Stimulated activated CD4-positive, alpha-beta T cell treated with anti-CD3 and anti-CD28 coated beads, Interleukin-2, amount 100 ng/mL, for 24 hours (primary cell): ENCODE measurements at places on chromosomes 5 and 9.

DNA sequence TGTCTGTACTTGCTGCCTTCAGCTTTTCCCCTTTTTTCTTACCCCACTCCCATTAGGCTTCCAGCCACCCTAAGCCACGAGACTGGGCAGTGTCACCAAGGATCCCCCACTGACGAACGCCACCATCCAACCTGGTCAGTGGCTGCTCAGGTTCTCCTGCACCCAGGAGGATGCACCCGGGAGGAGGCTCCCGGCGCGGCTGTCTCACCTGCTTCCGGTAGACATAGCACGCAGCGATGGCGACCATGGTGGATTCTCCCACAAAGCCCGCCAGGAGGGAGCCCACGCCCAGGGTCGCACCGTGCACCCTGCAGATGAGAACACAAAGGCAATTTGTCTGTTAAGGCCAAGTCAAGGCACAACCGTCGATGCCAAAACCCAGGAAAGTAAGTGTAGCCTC lies 48.1 kb downstream of the OTULIN start:
- no peak for DNase-seq

DNA sequence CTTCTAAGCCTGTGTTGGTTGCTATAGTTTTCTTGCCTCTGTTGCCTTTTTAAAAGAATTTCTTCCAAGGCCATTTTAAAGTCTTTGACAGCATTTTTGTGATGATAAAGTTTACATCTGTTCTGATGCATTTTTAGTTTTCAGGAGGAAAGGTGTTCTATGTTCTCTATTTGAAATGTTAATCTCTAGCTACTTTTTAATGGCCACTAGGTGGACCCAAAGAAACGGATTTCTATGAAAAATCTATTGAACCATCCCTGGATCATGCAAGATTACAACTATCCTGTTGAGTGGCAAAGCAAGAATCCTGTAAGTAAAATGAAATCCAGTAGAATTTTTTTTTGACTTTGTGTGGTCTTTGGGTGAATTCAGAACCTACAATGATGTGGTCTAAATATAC lies 60.2 kb downstream of the MELK start:
- DNase-seq, result no peak

GRCh38 chr5:3029396-3029795 lies 277.9 kb upstream of the IRX2 start:
- DNase-seq, result no peak

DNA sequence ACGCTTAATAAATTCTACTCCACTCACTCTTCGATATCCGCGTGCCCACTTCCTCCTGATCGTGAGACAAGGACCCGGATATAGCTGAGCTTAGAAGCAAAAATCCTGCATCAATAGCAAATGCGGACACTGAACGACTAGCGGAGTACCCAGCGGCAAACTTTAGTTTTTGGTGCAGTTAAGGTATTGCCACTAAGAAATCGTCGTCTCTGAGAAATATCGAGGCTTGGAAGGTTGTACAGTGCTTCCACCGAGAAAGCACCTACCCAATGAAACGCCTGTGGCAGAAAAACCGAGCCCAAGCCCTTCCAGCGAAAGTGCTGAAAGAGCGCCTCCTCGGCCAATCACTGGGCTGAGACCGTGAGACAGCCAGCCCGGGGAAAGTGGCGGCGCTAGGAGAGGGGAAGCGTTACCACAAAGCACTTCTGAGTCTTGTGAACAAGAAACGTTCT lies 32.2 kb downstream of the ANXA2R start:
- DNase-seq, result peak; percentile 81

DNA sequence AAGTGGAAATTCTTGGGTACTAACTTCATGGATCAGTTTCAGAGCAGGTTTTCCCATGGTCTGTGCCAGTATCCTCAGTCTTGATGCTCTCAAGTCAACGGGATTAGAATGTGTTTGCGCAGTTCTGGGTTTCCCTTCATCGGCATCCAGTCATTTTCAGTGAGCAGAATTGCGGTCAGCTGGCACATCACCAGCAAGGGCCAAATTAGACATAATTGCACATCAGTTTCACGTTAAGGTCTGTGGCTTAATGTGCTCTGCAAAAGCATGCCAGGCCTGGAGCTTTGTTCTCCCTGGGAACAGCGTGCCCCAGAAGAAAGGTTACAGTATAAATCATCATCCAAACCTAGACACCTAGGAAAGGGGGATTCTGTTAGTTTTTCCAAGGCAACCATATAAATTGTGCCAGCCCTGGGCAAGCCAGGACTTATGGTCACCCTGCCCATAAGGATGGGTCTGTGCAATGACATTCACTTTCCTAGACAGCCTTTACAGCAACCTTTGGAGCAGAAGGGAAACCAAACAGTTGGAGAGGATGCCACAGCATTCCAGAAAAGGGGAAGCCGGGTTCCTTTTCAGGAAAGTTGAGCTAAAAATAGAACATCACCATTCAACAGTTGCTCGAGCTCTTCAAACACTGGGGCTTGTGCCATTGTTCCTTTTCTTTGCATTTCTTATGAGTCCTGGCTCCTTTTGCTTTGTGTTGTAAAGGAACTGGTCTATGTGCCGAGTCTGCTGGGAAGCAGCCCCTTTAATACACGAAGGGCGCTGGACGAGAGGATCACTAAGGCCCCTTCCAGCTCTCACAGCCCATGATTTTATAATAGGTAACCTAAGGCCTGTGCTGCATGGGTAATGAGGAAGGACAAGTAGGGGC lies 23.1 kb downstream of the IQGAP2 start:
- DNase-seq, result no peak

- no peak for DNase-seq
Measured at GRCh38 chr5:102866237-102866600, 111.1 kb downstream of the PAM start.
